ELF-1 (cell line): ENCODE measurements at places on chromosomes 12 and 14.
A peak's percentile ranks its signal among the peaks of the same experiment; 100 is the strongest.

- no peak for DNase-seq
Measured at GRCh38 chr12:55820679-55821078, 2.8 kb downstream of the ORMDL2 start.

- DNase-seq, result no peak
Measured at GRCh38 chr14:105205673-105206208, 24.6 kb upstream of the NUDT14 start.

DNA sequence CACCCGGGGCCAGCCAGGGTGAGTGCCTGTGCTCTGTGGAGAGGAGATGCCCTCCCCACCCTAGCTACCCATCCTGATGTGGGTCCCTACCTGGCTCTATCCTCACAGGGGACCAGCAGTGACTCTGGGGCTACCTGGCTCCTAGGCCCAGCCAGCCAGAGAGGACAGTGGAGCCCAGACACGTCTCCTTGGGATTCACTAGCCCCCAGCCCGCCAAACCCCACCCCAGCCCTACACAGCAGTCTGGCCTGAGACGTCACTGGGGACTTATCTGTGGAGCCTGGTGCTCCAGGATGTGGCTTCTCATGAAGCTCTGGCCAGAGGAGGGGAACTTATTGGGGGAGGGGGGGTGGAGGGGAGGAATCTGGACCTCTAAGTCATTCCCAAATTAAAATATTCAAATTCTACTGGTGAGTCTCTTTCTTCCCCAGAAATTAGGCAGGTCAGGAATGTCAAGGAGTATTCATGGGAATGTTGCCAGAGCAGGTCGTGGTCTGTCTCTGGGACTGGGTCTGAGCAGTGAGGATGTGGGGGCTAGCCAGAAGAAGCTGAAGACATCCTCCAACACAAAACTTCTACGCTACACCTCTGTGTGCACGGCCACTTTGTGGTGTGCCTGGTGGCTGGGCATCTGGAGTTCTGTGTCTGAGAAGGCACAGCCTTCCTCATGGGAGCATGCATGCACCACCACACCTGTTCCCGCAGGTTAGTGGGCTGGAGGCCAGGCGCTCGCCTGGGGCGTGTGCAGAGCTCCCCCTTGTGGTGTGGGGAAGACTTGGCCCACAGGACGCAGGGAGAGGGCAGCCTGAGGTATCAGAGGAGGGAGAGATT, 2.7 kb downstream of the CMTM5 start:
- peak; percentile 78 for DNase-seq

GRCh38 chr12:6115389-6115788, 9.1 kb downstream of the VWF start:
- DNase-seq, result no peak

GRCh38 chr12:32191445-32191844, 84.8 kb downstream of the BICD1 start:
- no peak for DNase-seq

- DNase-seq, result no peak
Measured at GRCh38 chr12:92035477-92035876, 110.2 kb downstream of the BTG1 start.
